Stimulated activated CD4-positive, alpha-beta T cell treated with anti-CD3 and anti-CD28 coated beads, Interleukin-4, amount 100 ng/mL, for 24 hours (primary cell): ENCODE measurements at places on chromosomes 3 and 15.

GRCh38 chr3:69540706-69541581 lies 155.1 kb upstream of the FRMD4B start:
- no peak for DNase-seq

DNA sequence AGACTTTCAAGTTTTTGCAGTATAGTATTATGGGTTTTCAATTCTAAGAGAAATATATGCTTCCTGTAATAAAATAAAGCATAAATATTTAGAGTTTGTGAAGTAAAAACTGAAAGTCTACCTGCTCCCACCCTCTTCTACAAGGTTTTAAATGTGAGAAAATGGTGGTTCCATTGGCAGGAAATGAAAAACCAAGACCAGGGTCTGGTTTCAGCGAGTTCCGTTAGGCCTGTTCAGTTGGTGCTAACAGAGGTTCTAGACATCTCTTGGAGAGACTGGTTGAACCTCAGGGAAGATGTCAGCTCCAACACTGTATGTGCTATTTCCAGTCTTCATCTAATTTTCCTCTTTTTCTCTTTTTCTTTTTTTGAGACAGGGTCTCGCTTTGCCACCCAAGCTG lies 11.8 kb upstream of the MYO1E start:
- DNase-seq, result no peak

DNA sequence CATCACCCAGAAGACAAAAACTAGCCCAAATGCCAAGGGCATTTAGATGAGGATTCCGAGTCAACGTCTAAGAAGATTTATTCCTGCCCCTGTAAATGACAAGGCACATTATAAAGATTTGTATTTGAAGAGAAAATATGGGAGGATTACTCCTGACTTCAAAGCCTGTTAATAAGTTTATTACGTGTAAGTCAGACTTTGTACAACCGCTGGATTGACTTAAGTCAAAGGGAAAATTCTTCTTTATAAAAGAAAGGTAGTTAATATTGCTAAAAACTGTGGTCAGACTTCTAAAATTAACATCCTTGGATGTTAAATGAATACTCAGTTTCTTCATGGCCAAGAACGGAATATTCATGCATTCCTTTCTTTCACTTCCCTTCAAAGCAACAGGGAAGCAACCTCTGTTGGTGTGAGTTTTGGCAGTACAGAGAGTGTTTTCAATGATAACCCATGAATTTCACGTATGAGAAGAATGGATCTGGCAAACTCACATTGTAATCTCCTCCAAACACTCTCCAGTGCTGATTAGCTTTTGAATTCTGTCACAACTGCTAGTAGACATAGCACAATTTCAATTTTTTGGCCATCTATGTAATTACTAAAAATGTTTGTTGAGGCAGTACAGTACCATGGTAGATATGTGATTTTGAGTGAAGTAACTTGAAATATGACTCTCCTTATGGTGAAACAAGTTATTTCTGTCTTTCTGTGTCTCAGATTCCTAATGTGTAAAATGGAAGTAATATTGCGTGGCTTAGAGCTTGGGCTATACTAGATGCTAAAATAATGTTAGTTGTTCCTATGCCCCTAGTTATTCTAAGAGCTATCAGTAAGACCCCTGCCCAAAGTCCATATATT lies 62.0 kb downstream of the PLD1 start:
- no peak for DNase-seq

GRCh38 chr15:77837649-77838025 lies 204.9 kb upstream of the LINGO1 start:
- DNase-seq, result no peak

- DNase-seq, result no peak
Measured at GRCh38 chr3:177084616-177085015, 112.7 kb downstream of the TBL1XR1 start.

- DNase-seq, result no peak
Measured at GRCh38 chr3:137410028-137410427, 354.1 kb upstream of the SOX14 start.

- DNase-seq, result peak; percentile 63
Measured at GRCh38 chr15:55846116-55846707, 103.3 kb upstream of the PRTG start.

- no peak for DNase-seq
Measured at GRCh38 chr3:140629357-140630137, 48.3 kb upstream of the TRIM42 start.

DNA sequence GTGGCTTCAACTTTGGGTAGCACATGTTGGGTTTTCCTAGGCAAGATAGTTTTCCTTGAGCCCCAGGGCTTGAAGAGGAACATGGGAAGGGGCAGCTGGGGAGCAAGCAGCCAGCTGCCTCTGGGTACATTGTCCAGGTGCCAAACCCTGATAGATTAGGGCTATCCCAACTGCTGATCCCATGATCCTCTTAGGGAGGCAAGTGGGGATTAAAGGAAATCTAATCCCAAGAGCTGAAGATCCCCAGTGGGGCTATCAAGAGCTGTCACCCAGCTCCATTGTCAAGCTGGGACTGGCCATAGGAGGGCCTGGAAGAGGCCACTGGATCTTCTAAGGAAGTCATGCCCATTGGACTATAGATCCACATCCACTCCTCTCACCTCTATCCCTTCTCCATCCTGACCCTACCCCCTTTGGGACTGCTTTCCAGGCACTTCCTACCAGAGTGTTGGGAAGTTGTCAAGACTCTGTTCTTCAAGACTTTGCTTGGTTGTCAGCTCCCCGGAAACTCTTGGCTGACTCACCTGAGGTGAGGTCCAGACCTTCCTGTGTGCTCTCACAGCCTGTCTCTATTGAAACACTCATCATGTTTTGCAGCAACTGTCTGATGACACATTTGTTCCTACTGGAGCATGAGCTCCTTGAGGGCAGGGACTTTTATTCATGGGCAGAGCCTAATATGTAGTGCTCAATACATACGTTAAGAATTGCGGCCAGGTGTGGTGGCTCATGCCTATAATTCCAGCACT lies 5.9 kb downstream of the CAMK2N2 start:
- peak; percentile 33 for DNase-seq

GRCh38 chr3:184381261-184382224 lies 1.7 kb downstream of the CHRD start:
- no peak for DNase-seq

DNA sequence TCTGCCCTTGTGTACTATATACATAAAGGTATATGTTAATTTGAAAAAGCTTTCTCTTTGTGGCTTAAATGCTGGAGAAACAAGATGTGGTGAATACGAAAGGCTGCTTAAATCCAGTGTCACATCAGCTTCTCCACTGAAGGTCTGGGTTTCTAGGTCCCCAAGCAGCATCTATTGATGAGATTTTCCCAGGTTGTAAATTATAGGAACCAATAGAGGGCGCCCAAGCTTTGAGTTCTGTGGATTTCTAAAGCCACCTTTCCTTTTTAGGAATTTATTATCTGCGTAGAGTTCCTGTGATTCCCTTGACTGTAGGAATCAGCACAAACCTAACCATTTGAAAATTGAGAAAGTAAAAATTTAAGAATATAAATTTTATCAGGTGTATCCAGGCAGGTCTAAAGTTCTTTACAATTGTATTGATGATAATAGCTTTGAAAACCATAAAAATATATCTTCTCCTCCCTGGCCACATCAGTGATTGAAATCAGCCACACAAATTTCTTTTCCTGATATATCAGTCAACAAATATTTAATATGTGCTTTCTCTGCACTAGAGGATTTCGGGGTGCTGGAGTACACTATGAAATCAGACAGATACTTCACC lies 88.3 kb upstream of the ADAMTSL3 start:
- DNase-seq, result no peak

GRCh38 chr15:88438181-88438580 lies 29.0 kb downstream of the MRPL46 start:
- no peak for DNase-seq

DNA sequence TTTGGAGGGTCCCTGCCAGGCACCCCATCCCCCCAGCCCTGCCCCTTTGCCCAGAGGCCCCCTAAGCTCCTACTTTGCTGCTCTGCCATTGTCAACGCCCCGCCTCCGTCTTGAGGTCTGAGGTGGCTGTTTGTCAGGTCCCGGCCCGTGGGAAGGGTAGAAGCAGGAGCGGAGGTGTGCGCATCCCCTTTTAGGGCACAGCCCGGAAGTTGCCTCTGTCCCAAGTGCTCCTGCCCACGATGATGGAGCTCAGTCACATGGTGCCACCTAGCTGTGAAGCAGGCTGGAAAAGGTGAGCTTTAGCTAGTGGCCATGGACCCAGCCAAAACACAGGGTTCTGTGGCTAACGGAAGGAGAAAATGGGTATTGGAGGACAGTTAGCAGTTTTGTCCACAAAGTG lies 28.5 kb upstream of the LCTL start:
- no peak for DNase-seq

DNA sequence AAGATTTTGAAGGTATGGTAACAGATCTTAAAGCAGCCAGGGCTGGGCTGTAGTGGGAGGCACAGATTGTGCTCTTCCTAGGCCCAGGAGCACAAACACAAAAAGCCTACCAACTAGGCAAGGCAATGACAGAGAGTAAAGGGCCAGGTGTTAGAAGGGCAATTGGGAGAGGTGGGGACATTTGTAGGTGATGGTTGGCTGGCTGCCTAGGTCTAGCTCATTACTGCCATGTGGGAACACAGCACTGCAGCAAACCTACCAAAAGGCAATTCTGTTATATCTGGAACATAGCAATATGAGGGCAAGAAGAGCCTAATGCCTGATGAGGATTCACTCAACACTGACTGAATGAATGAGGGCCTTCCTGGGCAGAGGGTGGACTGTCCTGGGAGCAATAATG lies 30.4 kb downstream of the ARHGEF3 start:
- no peak for DNase-seq

GRCh38 chr15:32121384-32121695 lies 91.0 kb downstream of the CHRNA7 start:
- no peak for DNase-seq

DNA sequence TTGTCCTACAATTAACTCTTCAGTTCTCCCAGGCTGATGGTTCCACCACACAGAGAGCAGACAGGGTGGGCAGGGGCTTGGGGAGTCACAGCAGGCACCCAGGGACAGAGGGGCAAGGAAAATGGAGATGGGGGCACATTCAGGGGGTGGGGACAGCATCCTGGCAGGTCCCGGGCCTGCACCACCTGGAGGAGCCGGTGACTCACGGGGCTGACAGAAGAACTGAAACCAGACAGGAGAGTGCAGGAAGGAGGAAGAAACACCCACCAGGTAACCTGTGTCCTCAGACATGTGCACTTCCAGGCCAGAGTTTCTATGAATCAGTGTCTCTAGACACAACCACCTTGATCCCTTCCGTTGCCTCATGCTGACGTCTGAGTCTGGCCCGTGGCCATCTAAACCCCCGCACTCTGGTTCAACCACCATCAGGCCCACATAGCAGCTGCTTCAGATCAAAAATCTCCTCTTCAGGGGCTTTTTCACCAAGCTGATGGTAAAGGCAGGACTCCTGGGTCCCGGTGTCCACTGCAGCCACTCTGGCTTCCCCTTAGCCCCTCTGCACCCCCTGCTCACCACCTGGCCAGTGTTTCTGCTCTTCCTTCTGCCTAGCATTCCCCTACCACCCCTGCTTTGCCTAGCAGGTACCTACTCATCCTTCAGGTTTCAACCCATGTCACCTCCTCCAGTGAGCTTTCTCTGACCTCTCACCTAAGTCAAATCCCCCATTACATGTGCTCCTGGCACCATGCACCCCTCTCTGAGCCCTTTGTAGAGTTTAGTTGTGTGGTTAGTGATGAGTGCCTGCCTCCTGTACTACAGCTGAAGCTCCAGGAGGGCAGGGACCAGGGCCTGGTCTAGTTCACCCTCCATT lies 16.5 kb upstream of the CYP11A1 start:
- peak; percentile 79 for DNase-seq

GRCh38 chr3:81936817-81937216 lies 175.4 kb upstream of the GBE1 start:
- DNase-seq, result no peak

- DNase-seq, result no peak
Measured at GRCh38 chr3:146280864-146281263, 30.0 kb upstream of the PLSCR4 start.

DNA sequence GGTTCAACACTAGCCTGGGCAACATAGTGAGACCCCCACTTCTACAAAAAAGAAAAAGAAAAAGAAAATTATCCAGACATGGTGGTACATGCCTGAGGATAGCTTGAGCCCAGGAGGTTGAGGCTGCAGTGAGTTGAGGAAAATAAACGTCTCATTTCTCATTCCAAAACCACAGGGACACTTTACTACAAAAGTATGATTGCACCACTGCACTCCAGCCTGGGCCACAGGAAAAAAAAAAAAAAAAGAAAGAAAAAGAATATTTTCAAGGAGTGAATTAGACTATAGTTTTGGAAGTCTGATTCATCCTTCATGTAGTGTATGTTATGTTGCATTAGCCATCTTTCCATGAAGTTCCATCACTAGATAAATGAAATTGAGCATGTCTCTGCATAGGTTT lies 149.5 kb upstream of the THBS1 start:
- DNase-seq, result no peak

DNA sequence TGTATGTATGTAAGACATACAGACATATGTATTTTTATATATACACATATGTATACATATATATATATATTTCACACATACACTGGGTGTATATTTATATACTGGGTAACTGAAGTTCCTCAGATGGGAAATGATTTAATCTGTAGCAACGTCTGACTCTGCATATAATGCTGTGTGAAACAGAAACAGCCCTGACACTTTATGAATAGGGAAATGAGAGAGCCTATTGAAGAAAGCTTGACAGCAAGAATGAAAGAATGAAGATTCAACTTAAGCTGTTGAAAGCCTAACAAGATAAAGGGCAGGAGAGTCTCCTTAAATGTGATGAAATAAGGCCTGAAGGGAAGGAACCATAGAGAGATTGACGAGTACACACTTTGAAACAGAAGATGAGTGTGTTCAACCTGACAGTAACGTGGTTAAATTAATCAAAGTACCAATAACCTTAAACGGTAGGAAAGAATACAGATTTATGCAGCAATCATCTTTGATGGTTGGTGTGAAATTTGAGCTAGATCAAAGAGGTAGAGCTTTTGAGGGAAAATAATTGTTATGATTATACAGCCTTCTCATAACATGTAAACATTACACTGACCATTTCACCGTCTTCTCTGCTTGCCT lies 169.9 kb downstream of the MECOM start:
- DNase-seq, result no peak

DNA sequence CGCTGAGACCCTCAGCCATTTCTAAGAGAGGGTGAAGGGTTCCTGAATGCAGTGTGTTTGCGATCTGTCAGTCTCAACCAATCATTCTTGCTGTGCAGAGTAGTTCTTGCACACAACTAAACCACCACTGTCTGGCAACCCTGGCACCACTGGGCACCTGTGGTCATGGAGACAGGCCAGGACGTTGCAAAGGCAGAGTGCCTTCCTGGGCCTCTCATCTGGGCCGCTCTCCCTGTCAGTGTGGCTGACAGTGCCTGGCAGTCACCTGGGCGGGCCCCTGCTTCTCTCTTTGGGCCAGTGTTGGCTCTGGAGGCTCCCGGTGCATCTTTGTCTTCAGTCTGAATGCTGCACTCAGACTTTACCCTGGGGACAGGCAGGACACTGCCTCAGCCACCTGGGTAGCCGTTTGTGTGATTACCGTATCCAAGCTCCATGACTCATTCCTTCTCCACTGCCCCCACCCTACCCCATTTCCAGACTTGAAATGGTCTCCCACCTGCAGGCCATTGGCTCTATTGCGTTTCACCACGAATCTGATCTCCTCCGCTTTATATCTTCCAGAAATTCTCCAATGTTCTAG lies 104.6 kb upstream of the KLF13 start:
- DNase-seq, result no peak

GRCh38 chr3:62497156-62497555 lies 123.8 kb upstream of the FEZF2 start:
- no peak for DNase-seq
